Activated CD4-positive, alpha-beta T cell treated with anti-CD3 and anti-CD28 coated beads, Interleukin-2, amount 50 U/mL, for 4 hours (primary cell): ENCODE measurements at places on chromosomes 3 and 15.

GRCh38 chr15:75650908-75651809, 3.4 kb downstream of the SNX33 start:
- DNase-seq: no peak

DNA sequence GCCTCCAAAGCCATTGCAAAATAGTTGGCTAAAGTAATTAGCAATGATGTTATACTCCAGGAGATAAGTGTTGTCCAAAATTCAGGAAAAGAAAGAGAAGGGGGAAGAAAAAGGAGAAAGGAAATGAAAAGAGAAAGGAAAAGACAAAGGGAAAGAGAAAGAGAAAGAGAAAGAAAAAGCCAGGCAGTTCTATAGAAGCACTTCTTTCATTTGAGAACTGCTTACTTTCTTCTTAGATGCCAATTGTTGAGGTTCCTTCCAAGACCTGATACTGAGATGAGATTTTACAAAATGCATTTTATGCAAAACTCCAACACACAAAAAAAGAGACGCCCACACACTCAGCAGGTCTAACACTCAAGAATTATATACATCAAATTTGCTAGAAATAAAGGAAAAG, 298.4 kb downstream of the KCNH8 start:
- no peak for DNase-seq

DNA sequence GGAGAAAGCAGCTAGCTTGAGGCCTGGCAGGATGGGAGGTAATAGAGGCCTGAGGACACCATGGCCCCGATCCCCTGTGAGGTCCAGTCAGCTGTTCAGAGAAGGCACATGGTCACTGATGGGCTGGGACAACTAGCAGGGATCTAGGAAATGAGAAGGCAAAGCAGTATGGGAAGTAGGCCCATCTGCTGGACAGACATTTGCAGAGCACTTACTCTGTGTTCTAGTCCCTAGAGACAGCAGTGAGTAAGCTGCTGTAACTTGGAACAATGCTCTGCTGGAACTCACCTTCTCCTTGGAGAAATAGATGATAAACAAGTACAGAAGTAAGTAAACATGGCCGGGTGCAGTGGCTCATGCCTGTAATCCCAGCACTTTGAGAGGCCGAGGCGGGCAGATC, 7.1 kb downstream of the ECE2 start:
- DNase-seq: no peak

- no peak for DNase-seq
These were observed 22.6 kb downstream of the CLDN18 start for GRCh38 chr3:138032567-138032966.

DNA sequence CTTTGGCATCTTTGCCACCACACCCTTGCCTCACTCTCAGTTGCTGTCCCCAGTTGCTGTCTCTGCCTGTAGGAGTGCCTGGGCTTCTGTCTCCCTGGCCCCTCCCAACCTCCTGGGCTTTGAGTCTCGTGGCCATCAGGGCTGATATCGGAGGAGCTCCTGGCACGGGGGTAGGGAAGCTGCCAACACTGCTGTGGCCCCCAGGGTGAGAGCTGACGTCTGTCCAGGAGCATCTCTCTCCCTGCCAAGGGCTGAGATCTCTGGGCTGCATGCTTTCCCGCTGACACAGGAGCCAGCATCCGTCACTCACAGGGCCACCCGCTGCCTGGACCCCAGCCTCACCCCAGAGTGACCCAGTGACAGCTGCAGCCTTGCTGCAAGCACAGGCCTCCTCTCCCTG, 47.4 kb downstream of the EXOG start:
- DNase-seq: no peak

DNA sequence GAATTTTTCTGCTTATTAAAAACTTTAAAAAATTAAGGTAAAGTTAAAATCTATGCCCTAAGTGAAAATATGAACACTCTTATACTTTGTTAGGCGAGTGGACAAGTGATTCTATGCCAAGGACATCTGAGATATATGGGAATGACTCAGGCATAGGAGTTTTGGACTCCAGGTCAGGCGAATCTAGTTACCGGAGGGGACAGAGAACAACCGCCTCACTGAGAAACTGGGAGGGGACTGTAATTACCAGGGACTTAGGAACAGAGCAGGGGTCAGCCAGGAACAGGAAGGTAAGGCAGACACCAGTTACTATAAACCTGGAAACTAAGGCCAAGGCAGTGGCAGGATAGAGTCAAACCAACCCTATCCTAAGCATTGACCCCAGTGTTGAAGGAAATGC, 16.8 kb upstream of the ATP1B3 start:
- no peak for DNase-seq

DNA sequence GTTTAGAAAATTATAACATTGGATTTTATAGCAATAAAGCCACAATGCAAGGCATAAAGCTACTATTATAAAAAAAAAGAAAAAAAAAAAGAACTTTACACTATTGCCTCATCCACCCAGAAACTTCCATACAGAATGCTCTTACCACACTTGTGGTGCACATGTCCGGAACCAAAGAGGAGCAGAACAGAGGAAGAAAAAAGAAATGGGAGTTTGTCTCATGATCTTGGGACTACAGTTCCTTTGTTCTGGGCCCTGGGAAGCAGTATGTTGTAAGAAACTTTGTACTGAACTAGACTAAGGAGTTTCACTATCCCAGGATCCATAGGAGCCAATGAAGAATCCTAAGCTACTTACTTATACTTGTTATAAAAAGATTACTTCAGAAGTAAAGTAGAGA, 36.1 kb downstream of the FMN1 start:
- no peak for DNase-seq

- no peak for DNase-seq
These were observed 494.5 kb upstream of the RGMA start for GRCh38 chr15:93583552-93583951.

DNA sequence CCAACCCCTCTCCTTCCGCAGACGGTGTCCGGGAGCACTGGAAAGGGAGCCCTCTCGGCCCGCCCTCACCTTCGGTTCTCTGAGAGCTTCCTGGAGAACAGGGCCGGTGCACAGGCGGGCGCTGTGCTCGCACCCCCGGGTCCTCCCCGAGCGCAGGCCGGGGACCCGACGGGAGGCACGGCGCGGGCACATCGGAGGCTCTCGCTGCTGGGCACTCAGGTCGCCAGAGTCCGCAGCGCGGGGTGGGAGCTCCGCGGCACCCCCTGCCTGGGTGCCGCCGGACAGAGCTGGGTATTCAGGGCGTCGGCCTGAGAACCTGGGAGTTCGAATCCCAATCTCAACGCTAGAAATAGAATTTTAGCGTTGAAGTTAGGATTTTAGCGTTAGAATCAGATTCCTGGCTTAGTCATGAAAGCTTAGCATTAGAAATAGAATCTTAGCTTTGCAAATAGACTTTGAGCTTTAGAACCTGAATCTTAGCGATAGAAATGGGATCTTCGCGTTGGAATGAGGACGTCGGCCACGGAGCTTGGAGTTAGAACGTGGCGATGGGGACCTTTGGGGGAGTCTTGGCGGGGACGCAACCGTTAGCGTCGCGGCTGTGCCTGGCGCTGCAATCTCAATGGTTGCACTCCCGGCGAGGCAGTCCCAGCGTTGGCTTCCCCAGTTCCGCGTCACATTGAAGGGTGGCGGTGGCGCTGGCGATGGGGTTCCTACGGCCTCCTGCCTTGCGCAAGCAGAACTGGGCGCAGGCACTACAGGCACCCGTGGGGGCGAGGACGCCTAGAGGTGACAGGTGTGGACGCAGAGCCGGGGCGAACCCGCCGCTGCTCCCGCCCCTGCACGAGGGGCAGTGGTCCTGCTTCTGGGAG, 549 bp downstream of the TRH start:
- peak; percentile 7 for DNase-seq

DNA sequence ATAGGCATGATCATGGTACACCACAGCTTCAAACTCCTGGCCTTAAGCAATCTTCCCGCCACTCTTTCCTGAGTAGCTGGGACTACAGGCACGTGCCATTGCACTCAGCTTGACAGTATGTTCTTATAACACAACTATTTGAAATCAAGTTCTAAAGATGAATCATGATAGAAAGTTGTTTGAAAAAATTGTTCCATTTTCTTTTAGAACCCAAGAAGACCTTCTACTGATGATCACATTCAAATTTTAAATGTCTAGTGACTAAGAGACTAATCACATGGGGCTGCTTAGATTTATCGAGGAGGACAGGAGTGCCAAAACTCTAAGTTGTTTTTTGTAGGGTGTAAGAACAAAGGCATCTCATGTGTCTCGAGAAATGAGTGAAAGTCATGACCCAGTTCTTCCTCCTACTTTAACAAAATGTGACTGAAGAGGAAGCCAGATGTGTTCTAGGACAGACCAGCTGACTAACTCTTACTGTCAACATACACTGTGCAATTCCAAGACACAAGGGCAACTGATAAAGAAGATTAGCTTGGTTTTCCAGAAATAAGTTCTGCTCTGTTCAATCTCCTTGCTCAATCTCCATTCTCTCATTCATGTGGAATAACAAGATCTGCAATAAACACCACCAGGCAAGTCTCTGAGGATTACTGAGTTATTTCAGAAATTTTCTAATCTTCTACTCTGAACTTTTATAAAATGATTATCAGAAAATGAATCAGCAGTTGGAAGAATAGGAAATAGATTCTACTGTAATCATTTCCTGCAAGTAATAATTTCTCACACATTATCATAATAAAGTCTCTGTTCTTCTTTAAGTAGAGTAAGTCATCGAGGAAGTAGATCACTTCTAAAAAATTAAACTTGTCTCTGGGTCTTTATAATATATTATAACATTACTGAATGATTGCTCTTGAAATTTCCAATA, 122.6 kb upstream of the CCNL1 start:
- DNase-seq: no peak

DNA sequence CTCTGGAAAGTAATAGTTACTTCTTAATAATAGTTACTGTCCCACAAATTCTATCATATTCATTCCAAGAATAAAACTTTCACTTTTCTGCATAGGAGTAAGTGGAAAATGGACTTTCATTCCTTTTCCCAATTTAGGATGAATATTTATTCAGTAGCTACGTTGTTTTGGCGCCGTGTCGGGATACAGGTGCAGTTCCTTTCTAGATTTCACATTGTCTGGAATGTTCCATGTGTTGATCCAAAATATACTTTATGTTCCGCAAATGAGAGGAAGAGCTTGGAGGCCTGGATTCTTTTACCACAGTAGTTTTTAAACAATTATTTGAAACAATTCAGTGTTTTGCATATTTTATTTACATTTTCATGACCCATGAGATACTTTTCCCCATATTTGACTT, 22.8 kb upstream of the PPARG start:
- DNase-seq: no peak

- no peak for DNase-seq
These were observed 156.1 kb downstream of the TBL1XR1 start for GRCh38 chr3:177041021-177041729.

DNA sequence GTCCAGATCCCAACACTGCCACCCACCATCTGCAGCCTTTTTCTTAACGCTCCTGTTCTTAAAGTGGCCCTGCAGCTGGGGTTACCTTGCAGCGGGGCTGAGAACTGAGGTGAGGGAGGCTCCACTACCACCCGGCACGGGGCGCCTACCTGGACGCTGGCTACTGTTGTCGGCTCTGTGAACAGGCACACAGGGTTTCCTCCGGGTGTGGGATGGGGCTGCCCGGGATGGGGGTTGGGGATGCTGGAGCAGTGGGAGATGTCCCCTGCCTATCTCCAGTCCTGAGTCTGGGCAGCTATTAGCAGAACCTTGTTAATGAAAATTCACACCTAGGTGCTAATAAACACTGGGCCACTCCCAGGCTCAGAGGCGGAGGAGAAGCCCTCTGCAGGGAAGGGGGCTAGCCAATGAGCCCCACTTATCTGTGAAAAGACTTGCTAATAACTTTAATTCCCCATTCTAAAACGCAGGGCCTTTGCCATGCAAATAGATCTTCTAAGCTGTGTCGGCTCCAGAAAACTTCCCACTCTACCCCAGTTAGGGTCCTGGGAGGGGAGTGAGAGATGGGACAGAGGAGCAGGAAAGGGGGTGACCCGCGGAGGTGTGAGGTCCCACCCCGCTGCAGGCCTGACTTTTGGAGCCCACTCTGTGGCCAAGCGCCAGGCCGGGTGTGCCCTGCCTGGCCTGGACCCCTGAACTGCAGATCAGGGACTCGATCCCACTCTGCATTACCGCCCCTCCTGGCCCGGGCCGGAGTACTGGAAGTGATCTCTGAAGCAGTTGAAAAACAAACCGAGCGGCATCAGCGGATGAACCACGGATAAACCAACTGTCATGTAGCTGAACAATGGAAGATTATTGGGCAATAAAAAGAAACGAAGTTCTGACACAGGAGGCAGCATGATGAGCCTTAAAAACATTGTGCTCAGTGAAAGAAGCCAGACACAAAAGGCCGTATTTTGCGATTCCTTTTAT, 3.1 kb downstream of the MESP1 start:
- DNase-seq: no peak

- no peak for DNase-seq
These were observed 946.7 kb downstream of the ZPLD1 start for GRCh38 chr3:103381296-103382079.
